Sigmoid colon (tissue), 7 donors: ENCODE measurements at places on chromosomes 1 and 21. TPM values are rescaled to one million over a fixed set of nuclear protein-coding genes. Genes with fewer than 3 reads are reported as not detected.
A peak's percentile ranks its signal among the peaks of the same experiment; 100 is the strongest.

The RHCE gene
- total RNA-seq = 0.36 TPM

The KRTAP19-3 gene
- total RNA-seq = not detected

The LAPTM5 gene
- total RNA-seq = 47.4 TPM

The A3GALT2 gene
- not detected for total RNA-seq

The CD1E gene
- total RNA-seq = 0.71 TPM

DNA sequence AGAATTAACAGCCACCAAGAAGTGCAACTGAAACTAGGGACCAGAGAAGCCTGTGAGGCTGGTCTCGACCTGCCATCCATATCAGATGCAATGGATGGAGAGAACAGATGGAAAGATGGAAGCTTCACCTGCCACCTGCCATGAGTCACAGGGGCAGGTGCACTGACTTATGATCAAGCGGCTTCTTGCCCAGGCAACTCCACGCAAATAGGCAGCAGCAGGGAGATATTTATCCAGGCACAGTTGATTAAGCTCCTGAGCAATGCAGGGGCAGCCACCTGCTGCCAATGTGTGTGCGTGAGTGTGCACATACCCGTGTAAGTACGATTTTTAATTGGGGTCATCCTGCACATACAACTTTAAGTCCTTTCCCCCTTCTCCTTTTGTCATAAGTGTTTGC lies 174.2 kb downstream of the PTPRU start:
- no peak for DNase-seq

DNA sequence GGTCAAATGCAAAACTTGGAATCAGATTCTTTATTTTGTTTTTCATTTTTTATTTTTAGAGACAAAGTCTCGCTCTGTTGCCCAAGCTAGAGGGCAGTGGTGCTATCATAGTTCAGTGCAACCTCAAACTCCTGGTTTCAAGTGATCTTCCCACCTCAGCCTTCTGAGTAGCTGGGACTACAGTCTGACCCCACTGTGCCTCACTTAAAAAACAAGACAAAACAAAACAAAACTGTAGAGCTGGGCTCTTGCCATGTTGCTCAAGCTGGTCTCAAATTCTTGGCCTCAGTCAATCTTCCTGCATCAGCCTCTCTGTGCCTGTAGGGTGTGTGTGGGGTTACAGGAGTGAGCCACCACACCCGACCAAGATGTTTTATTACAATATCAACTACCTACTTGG lies 396.0 kb upstream of the USP24 start:
- no peak for DNase-seq

- DNase-seq = peak; percentile 87
These were observed 70.0 kb downstream of the KCTD3 start for GRCh38 chr1:215637041-215637573.

- no peak for DNase-seq
These were observed 53.6 kb upstream of the LAPTM5 start for GRCh38 chr1:30811187-30811586.

- no peak for DNase-seq
These were observed 2.5 kb upstream of the NCF2 start for GRCh38 chr1:183592733-183593132.

GRCh38 chr1:1304331-1305299 lies 3.1 kb downstream of the ACAP3 start:
- DNase-seq = peak; percentile 96

GRCh38 chr1:23273450-23274133 lies 56.3 kb upstream of the HTR1D start:
- no peak for DNase-seq

DNA sequence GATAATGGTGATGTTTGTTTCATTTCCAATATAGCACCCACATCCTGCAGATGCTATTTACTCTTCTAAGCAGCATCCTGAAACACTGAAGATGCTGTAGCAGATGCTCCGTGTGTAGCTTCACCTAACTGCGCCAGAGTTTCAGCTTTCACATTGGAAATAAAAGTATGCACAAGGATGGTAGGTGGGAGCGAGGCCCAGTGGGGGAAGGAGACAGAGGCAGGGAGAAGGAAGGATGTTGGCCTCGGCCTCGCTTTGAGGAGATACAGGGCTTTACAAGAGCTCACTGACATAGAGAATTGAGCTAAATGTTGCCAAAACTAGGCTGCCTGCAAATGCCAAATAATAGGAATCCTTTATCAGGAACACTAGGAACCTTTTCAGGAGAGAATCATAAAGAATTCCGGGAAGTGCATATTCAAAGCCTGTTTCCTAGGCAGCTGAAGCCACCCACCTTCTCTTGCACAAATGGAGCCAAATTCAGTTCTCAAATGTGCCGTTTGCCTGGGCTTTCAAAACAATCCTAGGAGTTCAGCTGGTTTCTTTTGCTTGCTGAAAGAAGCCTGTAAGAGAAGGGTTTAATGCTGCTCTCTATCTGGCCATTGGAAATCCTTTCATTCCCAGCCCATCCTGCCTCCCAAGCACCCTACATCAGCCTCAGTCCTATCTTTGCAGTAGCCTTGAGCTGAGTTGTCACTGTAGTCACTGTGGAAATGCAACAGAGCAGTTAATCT lies 135.4 kb upstream of the ATP1B1 start:
- no peak for DNase-seq

- DNase-seq = no peak
These were observed 5.1 kb downstream of the CTNNBIP1 start for GRCh38 chr1:9905010-9905409.

DNA sequence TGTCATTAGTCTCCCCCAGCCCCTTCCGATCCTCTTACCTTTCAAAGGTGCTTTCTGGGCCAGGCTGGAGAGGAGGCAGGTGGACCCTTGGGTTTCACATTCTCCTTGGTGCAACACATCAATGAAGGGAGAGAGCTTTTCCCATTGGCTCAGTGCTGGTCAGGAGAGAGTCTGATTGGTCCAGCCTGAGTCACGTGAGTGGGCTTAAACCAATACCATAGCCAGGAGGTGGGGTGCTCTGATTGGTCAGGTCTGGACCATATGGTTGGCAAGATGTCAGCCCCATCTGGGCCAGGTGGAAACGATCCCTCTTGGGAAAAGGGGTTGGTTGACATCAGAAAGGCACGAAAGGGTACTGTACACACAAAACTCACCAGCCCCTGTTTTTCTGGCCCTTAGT lies 44.8 kb upstream of the ABCG1 start:
- no peak for DNase-seq

- DNase-seq = no peak
These were observed 58.7 kb downstream of the ACP6 start for GRCh38 chr1:147611586-147611985.

DNA sequence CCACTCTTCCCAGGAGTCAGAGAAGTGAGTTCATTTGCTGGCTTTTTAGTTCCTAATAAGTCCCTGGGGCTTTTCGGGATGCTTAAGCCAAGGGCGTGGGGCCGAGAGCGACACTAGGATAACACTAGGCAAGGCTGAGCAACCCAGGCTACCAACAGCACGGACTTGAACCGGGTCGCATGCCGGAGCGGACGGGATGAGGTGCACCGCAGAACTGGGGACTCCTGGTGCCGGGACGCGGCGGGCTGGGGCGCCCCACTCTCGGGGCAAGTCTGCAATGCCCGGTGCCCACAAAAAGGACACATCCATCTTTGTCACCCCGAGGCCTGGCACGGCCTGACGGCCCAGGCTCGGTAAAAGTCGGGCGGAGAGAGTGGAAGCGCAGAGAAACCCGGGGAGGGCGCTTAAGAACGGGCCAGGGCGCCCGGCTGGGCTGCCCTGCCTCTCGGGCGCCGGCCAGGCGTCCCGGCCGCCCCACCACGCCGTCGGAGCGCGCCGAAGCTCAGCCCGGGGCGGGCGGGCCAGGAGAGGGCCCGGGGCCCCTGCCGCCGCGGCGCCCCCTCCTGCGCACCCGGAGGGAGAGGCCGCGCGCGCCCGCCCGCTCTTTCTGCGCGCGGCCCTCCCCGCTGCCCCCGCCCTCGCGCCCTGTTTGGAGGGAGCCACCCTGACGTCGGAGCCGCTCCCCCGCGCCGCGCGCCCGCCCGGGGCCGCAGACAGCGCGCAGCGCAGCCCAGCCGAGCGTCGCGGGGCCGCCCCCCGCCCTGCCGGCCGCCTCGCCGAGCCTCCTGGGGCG lies at the start of gene NBL1:
NBL1 (plus strand) TSS at position 710 of the 793 bp plus-strand sequence. CDS start 10,720 bp downstream, outside the sequence.
- peak; percentile 90 for DNase-seq
